ENCODE measurements at places on chromosomes 5 and 9.

DNA sequence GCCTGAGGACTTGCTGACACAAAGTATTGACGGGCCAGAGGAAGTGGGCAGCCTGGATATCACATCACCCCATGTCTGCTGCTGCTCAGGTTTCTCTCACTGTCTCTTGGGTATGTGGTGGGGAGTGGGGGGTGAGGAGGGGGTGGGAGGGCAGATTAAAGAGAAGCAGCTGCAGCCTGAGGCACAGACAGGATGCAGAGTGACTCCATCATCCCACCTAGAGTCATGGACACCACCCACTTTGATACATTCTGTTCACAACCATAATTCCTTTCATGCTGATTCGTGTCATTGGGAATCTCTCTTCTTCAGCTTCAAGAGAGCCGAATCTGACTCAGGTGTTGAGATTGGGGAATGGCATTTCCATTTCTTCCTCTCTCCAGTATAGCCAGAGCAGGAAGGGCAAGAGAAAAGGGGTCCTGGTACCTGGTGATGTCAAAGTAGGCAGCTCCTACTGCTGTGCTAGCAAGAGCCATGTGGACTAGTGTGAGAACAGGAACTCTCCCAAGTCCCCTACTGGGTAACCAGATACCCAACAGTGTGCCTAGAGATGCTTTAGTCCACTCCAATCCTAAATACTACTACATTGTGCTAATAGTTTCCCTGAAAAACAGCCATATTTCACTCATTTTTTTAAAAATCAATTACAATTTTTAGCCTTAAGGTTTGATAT, 22.4 kb downstream of the GRAMD2B start:
- DNase-seq: no peak

- no peak for DNase-seq
Observed at GRCh38 chr9:90808890-90809685, 7.5 kb downstream of the SYK start.

GRCh38 chr9:103997856-103998370, 96.2 kb upstream of the SMC2 start:
- DNase-seq: no peak

DNA sequence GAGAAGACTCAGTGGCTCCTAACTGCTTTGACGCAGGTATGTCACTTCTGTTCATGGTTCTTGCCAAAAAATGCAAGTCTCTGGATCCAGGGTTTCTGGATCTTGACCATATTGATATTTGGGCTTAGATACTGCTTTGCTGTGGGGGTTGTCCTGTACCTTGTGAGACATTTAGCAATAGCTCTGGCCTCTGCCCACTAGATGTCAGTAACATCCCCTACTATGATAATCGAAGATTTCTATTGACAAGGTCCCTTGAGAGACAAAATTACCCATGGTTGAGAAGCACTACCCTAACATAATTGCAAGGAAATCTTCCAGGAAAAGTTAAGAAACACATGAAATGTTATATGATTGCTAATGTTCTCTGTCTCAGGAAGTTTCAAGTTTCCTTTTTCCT, 285.4 kb downstream of the TMEM232 start:
- DNase-seq: no peak

DNA sequence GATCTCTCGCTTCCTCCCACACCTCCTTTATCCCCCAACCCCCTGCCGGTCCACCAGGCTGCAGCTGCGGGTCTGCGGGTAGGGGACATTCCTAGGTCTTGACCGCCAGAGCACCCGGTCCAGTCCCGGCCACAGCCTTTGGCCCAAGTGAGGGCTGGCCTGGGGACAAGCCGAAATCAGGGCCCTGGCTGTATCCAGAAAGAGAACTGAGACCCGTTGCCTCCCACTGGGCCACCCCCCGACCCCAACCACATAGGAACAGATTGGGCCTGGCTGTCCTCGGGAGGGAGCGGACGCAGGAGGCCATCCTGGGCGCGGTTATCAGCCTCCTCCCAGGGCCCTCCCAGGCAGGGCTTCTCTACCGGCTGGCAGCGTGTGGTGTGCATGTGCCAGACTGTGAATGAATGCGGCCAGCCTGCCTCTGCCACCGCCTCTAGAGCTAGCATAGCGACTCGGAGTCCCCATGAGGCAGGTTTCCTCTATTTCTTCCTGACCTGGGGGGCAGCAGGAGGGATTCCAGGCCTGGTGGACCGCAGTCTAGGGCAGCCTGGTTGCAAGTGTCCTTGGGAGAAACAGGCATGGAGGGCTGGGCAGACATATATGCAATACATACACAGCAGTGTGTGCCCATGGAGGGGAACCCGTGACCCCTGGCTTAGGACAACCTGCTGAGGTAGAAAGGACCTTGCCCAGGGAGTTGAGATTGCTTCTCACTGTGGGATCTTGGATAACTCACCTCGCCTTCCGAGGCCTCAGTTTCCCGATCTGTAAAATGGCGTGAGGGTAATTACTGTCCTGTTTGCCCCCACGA, 1.2 kb downstream of the N4BP3 start:
- no peak for DNase-seq

DNA sequence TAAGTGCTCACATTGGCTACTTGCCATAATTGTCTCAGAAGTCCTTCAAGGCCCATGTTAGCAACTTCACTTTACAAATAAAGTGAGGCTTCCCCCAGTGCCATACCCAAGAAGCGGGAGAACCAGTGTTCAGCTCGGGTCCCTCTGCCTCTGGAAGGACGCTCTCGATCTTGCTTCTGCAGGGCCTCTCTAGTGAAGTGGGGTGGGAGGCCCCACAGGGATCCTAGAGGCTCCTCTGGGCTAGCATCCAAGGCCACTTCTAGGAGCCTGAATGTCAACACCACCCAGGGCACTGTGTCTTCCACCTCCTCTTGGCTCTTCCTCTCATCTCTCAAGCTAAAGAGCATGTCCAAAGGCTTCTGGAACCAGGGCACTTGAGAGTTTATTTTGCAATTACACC, 282.5 kb downstream of the GADD45G start:
- DNase-seq: no peak

Measured in AG04450 (cell line).